ENCODE measurements at places on chromosomes 11 and 22.

GRCh38 chr22:21961886-21962654 lies 9.4 kb upstream of the PPM1F start:
- no peak for DNase-seq

GRCh38 chr11:94735907-94736306 lies 32.2 kb upstream of the AMOTL1 start:
- DNase-seq: no peak

- DNase-seq: no peak
These were observed 38.5 kb upstream of the NUP50 start for GRCh38 chr22:45125188-45125587.

- no peak for DNase-seq
These were observed 44.3 kb downstream of the EXT2 start for GRCh38 chr11:44139565-44140330.

DNA sequence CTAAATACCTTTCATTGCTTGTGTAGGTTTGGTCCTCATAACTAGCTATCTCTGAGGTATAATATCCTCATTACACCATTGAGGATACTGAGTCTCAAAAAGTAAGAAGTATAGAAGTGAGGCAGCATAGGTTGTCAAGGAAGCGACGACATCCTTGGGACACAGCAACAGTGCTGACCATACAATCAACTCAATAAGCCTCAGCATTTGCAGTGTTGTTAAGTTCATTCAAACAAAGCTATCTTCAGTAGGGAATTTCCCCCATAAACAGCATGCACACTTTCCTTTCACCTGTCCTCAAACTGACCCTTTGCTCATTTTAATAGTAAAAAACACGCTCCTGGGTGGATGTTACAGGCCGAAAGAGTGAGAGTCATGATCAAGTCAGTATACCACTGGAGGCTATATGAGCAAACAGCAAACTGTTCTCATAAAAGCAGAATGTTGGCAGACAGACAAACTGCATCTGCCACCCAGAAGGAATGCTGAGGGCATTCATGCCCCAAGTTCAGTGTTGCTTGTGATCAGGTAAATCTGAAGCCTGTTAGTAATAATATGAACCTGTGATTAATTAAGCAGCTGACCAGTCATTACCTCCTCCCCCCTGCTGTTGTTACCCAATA lies 756.2 kb upstream of the TENM4 start:
- DNase-seq: no peak

- no peak for DNase-seq
These were observed 15.7 kb upstream of the KCTD14 start for GRCh38 chr11:78038697-78039313.

DNA sequence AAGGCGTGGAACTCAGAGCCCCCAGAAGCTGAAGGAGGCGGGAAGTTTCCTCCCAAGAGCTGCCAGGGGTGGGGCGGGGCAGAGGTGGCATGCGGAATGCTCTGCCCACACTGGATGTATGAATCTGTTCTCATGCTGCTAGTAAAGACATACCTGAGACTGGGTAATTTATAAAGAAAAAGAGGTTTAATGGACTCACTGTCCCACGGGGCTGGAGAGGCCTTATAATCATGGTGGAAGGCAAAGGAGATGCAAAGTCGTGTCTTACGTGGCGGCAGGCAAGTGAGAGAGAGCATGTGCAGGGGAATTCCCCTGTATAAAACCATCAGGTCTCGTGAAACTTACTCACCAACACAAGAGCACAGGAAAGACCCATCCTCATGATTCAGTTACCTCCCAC lies 57.6 kb downstream of the SMIM38 start:
- peak; percentile 14 for DNase-seq

All from activated CD4-positive, alpha-beta T cell treated with anti-CD3 and anti-CD28 coated beads for 4 hours (primary cell).